Activated T-helper 1 cell treated with anti-CD3 and anti-CD28 coated beads, Interleukin-12 subunit alpha, Interleukin-12 subunit beta, Interleukin-2, Interleukin-4 antibody, amounts not matched to agents 30 ng/mL and 10 ng/mL and 1 ng/mL, durations not matched to agents 14 hours and 24 hours and 36 hours (primary cell): ENCODE measurements at places on chromosomes 6 and 20. TPM values are rescaled to one million over a fixed set of nuclear protein-coding genes. Genes with fewer than 3 reads are reported as not detected.

The SLC22A16 gene
- total RNA-seq: not detected in 2 replicates

The CALHM4 gene
- total RNA-seq: not detected in 2 replicates

The TFAP2B gene
- total RNA-seq: not detected in 2 replicates

The TSBP1 gene
- not detected in 2 replicates for total RNA-seq

The LY6G5B gene
- total RNA-seq: 29.5 and 35.1 TPM in 2 replicates

The FKBP1C gene
- 2.3 and 2.7 TPM in 2 replicates for total RNA-seq

The SLC2A4RG gene
- total RNA-seq: 34.7 and 38.3 TPM in 2 replicates

The TTLL9 gene
- not detected in 2 replicates for total RNA-seq

The CLDN20 gene
- total RNA-seq: 0.29 TPM in 1 of 2 replicates, not detected in the other

The NAPB gene
- total RNA-seq: 14.0 and 15.5 TPM in 2 replicates

The SEMG1 gene
- total RNA-seq: not detected in 2 replicates

The CRISP2 gene
- not detected in 2 replicates for total RNA-seq

The MSH5 gene
- 80.5 and 83.4 TPM in 2 replicates for total RNA-seq
